NCI-H524 treated with DMSO at 0.1 percent for 48 hours (cell line): ENCODE measurements at places on chromosomes 1 and 21.

DNA sequence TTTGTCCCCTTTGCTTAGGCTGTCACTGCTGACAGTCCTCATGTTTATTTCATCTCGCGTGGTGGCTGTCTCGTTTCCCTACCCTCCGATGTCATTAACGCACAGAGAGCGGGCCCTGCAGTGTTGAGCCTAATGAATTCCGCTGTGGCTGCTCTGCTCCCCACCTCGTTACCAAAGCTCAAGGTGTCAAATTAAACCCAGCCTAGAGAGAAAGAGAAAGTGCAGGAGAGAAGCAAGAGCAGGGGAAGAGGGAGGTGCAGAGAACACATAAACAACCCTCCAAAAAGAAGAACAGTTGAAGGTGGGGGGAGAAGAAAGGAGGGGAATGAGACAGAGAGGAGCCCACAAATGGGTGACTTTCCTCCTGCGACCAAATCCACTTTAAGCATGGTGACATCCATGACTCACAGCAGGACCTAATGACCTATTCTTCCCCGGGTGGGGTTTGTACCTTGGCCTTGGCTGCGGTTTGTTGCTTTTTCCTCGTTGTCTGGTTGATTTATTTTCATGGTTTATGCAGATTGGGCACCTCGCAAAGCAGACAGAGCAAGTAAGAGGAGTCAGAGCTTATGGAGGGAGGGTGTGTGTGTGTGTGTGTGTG is 92.5 kb downstream of the PBX1 start:
- DNase-seq, result no peak

GRCh38 chr1:170273291-170274130 is 127.8 kb downstream of the NTMT2 start:
- DNase-seq, result no peak

DNA sequence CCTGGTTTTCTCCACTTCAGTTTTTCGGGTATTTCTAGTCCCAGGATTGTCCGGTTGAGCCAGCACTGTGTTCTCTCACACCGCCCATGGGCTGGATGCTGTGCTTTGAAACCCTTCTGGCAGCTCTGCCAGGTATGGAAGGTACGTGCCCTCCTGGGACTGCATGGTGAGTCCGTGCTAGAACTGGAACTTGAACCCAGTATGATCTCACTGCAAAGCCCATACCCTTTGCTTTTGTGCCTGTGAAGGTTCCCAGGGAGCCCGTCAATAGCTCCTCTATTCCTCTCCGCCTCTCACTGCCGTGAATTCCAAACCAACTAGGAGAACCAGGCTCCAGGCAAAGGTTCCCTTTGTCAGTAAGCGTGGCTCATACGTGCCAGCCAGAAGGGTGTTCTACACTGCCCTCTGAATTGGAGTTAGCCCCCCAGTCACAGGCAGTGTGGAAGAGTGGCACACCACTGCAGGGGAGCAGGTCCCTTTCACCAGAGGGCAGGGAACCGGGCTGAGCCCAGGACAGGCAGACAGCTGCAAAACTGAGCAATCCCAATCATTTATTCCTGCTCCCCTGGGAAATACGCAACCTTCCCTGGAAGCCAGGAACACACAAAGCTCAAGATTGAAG is 310.2 kb downstream of the CAMTA1 start:
- no peak for DNase-seq

DNA sequence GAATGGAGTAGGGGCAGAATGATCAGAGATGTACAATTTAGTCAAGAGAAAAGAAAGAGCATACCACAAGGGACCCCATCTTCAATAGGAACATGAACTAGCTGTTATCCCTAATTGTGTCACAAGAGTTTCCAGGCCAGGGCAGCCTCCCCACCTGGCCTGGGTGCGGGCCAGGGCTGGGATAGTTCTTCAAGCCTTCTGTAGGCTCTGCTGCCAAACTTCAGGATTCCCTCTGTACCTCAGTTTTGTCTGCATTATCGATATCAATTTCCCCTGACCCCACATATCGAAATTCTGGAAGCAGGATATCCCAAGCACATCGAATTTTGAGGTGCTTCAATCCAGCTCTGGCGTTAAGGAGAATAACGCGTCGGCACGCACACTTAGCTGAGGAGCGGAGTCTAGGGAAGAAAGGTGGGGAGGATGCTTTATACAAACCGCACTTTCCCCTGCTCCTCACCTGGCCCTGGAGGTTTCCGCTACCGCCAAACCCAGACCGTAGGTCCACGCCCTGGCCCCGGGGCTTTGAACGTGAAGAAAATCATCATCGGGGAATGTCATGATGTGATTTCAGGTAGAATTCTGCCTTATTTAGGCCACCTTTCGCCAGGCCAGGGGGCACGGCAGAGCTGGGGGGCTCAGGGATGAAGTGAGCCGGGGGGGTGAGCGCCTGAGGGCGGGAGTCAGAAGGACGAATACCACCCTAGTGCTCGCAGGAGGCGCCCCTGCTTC is 7.4 kb downstream of the HLX start:
- no peak for DNase-seq

- no peak for DNase-seq
Measured at GRCh38 chr1:50183378-50184133, 74.8 kb downstream of the ELAVL4 start.

GRCh38 chr1:2786329-2787162 is 14.9 kb downstream of the TTC34 start:
- no peak for DNase-seq

GRCh38 chr1:105087506-105087905 is 1337.8 kb downstream of the AMY1C start:
- DNase-seq, result no peak

- DNase-seq, result no peak
Measured at GRCh38 chr1:80656641-80657040, 1144.1 kb upstream of the ADGRL2 start.

GRCh38 chr21:45638707-45639106 is 4.8 kb upstream of the PCBP3 start:
- DNase-seq, result no peak

GRCh38 chr21:38343691-38344090 is 86.9 kb downstream of the KCNJ15 start:
- DNase-seq, result no peak

DNA sequence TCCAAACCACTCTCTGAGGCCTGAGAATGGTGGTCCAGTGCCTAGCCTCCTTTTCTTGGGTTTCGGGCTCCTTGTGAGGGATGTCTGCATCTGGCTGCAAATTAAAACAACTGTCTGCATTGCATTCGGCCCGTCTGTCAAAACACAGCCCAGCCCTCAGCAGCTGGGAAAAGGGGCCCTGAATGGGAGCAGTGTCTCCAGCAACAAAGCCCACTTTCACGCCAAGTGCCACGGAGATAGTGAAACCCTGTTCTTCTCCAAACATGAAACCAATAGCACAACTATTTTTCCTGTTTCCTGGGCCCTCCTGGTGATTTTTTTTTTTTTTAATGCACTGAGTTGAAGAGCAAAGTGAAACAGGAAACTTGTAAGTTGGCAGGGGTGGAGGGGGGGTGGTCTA is 138.4 kb downstream of the PLXNA2 start:
- no peak for DNase-seq

DNA sequence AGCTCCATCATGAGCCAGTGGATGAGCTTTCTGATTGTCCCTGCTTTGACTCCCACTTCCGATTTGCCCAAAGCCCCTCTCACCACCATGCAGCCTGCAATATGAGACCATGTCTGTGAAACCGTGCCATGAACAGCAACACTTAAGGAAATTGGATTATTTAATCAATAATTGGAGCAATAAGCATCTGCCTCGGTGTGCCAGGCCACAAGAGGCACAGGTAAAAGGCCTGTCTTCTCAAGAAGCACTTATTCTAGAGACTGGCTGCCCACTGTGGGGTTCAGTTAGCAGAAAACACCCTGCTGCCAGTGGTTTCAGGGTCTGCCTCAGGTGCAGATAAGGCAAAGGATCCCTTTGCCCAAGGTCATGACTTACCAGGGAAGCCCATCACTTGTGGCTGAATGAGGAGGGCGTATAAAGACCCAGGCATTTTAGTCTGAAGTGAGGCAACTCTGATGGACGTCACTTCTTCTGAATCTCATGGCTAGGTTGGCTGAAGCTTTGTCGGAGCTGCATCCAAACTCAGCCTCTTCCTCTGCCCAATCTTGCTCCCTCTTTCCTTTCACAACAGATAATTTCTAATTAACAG is 7.1 kb upstream of the CHI3L2 start:
- DNase-seq, result no peak

GRCh38 chr1:167924543-167925231 is 10.8 kb upstream of the ADCY10 start:
- no peak for DNase-seq

DNA sequence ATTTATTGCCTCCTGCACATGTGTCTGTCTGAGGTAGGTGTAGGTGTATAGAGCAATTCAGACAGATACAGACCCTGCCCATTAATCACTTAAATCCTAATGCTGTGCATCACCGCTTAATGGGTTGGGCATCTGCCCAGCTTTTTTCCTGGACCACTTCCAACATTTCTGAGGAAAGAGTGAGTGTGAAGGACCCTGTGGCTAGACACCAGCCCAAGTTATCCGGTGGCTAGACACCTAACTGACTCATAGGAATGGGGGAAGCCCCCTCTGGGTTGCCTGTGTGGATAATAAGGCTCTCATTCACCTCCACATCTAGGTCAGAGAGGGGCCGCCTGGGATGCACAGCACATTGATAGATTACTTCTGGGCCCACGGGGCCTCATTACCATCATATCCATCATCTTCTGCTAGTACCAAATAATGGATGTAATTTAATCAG is 121.1 kb upstream of the RAVER2 start:
- DNase-seq, result peak; percentile 24

DNA sequence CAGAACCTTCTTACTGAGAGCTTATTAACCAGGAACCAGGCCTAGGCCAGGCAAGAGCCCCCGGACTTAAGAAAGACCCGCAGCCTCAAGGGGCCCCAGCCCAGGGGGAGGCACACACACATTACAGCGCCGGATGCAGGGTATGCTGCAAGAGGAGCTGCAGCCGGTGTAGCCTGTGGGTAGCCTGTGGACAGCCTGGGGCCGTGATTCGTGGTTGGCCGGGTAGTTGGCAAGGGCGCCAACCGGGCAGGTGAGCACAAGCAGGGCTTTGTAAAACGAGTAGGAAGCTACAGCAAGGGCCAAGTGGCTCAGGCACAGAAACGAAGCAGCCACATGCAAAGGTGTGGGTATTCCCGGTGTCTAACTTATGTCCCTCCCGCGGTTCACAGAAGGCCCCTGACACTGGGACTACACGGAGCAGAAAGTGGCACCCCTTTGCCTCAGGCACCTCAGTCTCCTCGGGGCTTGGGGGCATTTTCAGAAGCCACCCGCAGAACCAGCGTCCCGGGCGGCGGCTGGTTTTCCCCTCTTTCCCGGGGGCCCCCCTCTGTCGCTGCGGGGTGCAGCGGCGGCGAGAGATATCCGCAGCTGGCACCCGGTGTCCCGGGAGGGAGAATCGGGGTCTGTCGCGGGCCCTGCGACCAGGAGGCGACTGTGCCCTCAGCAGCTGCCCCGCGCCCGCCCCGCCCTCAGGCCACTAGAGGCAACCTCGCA is 40.8 kb downstream of the KIAA1614 start:
- DNase-seq, result no peak

DNA sequence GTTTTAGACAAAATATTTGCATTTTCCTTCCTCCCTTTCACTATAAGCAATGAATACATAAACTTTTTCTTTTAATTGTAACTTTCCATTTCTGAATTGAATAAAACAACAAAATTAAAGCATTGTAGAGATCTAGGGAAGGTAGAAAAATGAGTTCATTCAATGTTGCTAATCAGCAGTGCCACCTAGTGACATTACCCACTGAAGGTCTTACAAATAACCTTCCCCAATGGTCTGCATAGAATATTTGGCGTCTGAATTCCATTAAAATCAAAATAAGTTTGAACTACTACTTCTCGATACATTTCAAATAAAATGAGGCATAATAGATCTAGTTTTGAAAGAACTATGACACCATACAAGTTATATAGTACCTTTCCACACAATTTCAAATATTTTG is 19.6 kb downstream of the FH start:
- DNase-seq, result no peak

- no peak for DNase-seq
Measured at GRCh38 chr1:34928699-34929496, 552 bp downstream of the DLGAP3 start.

GRCh38 chr1:92960395-92961130 is 699 bp downstream of the DIPK1A start:
- DNase-seq, result peak; percentile 48

- DNase-seq, result no peak
Measured at GRCh38 chr1:206526064-206526911, 19.0 kb downstream of the RASSF5 start.

GRCh38 chr1:236284291-236284721 is 2.5 kb upstream of the ERO1B start:
- no peak for DNase-seq

- DNase-seq, result no peak
Measured at GRCh38 chr21:29582855-29583254, 284.1 kb downstream of the BACH1 start.

DNA sequence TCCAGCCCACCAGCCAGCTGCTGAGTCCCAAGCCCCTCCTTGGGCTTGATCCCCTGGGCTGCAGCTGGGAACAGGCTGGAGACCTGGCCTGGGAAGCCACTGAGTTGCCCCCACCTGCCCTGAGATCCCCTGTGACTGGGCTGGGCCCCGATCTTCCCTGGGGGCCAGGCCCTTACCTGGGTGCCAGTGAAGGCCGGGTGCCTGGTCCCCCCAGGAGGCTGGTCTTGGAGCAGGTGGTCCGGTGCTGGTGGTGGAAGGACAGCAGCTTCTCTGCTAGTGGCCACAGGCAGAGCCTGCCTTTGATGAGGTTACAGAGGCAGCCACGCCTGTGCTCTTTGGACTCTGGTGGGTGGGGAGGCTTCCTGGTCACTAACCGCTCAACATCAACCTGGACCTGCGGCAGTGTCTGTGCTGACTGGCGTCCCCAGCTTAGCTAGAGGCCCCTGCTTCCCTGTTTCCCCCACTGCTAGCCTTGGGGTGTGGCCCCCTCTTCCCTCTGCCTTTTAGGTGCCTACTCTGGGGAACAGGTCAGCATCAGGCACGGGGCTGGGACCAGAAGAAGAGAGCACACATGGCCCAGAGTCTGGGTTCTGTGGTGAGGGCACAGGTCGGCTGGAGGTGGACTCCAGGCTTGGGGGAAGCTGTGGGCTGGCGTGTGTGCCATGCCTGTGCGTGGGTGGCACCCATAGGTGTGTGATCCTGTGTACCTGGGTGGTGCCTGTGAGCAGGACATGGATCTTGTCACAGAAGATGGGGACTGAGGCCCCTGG is at the start of gene EPS8L3:
EPS8L3 (minus strand) TSS at position 278 of the 770 bp plus-strand sequence. CDS start 2,174 bp downstream, outside the sequence.
- DNase-seq, result no peak

- DNase-seq, result no peak
Measured at GRCh38 chr1:185739967-185740366, 5.8 kb downstream of the HMCN1 start.
